ENCODE measurements at places on chromosomes 1 and 21. TPM values are rescaled to one million over a fixed set of nuclear protein-coding genes. Genes with fewer than 3 reads are reported as not detected.

XCL1 gene
- not detected for polyA plus RNA-seq

ABCG1 gene
- polyA plus RNA-seq: 5.6 TPM

RNU1-1 gene
- 26.8 TPM for polyA plus RNA-seq

TENT5C gene
- 6.1 TPM for polyA plus RNA-seq

HOOK1 gene
- 9.4 TPM for polyA plus RNA-seq

DNA sequence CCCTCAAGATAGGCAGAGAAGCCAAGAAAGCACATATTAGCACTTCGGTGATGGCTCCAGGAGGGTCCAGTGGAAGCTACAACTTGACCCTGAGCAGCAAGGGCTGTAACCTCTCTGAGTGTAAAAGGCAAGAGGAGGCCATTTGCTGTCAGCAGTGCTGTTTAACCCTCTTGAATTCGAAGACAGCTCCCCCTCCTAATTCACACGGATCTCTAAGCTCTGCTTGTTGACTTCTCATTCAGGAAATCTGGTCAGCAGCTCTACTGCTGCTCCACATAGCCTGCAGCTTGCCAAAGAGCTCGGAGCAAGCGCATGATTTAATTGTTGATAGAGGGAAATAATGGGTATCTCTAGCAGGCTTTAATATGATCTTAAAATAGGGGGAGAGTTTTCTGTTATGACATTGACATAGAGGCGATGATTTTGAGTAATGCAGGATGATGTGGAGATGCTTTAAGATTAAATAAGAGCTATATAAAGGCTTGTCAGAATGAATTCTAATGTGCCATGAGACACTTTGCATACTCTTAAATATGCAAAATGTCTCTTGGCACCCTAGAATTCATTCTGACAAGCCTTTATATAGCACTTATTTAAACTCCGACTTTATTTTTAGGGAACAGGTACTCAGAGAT, 79.4 kb upstream of the USH2A start:
- peak; percentile 3 for DNase-seq

DNA sequence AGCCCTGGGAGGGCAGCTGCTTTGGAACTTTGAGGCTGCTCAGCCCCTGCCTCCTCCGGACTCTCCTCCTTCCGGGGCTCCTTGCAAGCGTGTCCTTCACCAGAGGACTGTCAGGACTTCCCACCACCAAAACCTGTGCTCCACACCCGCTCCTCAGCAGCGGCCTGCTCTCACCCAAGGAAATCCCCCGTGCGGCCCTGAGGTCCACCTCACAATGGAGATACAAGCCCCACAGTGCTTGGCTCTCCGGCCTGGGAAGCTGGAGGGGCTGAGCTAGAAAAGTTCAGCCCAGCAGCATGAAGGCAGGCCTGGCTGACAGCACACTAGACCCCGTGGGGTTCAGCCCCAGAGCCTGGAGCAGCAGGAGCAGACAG, 33.6 kb downstream of the PGBD5 start:
- DNase-seq: no peak

- no peak for DNase-seq
Observed at GRCh38 chr1:39637361-39637760, 2.1 kb downstream of the HEYL start.

DNA sequence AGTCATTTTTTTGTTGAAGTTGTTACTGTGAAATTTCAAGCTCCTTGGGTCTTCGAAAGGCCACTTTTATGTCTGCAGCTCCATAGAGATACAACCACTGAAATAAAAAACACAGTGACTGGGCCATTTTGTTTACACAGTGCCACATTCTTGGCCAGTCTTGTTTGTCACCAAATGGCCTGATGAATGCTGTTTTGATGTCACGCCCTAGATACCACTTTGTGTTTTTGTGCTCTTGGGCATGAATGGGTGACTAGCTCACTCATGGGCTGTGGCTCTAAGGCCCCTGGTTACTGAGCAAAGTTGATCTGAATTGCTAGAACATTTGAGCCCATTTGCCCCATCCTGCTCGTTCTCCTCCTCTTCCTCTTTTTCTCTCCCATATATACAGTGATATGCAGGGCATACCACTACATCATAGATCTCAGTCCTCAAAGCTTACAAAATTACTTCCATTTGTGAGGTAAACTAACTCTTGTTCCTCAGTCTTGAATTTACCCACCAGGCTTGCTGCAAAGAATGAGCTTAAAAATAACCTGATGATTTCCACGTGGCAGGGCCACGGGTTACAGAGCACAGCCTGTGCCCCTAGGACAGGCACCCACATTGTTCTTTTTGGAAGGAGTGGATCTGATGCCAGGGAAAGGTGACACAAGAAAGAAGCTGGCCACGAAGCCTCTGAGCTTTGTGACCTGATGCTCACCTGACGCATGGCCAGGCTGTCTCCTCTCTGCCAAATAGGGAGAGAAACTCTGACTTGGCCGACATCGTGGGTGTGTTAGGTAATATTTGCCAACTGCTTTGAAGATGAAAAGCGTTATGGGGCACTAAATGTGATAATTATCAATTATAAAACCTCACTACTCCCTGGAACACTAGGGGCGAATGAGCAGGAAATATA, 92.4 kb downstream of the RUNX1 start:
- no peak for DNase-seq

GRCh38 chr1:116808200-116808847, 54.1 kb downstream of the CD2 start:
- no peak for DNase-seq
